Adrenal gland (tissue), 19 donors: ENCODE measurements at places on chromosomes 5 and 9. TPM values are rescaled to one million over a fixed set of nuclear protein-coding genes. Genes with fewer than 3 reads are reported as not detected.

GRCh38 chr9:18149471-18150011 lies 324.4 kb upstream of the ADAMTSL1 start:
- DNase-seq, result no peak

DNA sequence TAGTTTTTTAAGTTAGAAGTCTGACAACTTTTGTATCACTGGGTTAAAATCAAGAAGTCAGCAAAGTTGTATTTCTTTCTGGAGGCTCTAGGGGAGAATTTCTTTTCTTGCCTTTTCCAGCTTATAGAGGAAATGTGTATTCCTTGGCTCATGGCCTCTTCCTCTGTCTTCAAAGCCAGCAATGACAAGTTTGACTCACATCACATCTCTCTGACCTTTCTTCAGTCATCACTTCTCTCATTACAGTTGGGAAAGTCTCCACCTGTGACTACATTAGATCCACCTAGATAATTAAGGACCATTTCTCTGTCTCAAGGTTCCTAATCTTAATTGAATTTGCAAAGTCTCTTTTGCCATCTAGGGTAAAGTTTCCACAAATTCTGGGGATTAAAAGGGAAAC lies 339.9 kb downstream of the TENT4A start:
- no peak for DNase-seq

GRCh38 chr9:108168236-108168850 lies 678.8 kb upstream of the KLF4 start:
- no peak for DNase-seq

DNA sequence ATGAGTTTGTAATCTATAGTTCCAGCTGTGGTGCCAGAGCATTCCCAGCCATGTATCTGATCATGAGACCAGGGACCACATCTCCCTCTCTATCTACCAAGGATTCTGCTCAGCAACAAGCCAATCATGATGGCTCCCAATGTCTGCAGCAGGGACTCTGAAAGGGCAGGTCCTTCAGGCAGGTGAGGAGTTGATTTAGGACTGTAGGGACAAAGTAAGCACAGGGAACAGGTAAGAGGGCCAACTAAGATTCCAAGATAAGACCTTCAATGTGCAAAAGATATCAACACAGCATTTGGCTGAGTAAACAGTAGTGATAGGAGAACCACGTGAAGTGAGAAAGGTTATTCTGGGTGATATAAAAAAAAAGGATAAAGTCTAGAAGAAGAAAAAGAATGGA lies 8.5 kb downstream of the XPA start:
- DNase-seq, result no peak

Gene PALM2AKAP2
- 22.1 TPM for total RNA-seq

DNA sequence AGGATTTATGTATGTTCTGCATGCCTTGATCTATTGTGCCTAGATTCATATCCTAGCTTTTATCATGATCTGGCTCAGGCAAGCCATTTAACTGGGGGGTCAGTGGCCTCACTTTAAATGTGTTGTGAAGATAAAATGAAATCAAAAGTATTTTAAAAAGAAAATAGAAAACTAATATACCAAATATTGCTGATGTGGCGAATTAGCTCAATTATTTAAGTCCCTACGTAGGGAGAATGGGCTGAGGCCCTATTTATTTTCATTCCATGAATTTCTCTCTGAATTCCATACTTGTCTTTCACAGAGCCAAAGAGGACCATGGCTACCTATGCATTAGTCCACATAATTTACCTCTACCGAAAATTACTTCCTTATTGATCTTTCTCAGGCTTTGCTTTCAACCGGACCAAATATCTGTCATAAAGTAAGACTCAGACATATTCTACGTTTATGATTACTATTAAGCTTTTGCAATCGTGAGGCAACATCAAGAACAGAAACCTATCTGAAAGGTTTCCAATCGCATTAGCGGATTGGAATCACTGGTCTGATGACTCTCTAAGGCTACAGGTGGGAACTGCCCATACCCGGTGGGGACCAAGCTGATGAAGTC lies 1.7 kb downstream of the MBLAC2 start:
- no peak for DNase-seq

GRCh38 chr5:2166306-2166978 lies 283.7 kb upstream of the IRX4 start:
- DNase-seq, result no peak

Gene JAKMIP2
- 8.6 TPM for total RNA-seq

- DNase-seq, result no peak
These were observed 39.3 kb downstream of the CAPSL start for GRCh38 chr5:35898952-35899660.

DNA sequence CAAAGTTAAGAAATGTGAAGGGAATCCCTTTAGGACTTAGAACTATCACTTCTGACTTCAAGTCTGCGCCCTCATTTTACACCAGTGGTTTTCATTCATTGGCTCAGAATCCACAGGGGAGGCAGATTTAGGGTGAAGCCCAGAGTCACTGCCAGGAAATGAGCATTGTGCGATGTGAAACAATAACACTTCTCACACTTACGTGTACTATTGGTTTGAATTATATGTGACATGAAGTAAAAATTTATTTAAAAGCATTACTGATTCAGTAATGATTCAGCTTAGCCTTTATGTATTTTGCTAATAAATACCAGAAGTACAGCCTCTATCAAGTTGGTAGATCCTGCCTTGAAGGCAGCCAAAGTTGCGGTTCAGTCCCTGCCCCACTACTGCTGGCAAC lies 98.6 kb downstream of the PAM start:
- no peak for DNase-seq

Gene CDO1
- total RNA-seq, result 87.3 TPM

DNA sequence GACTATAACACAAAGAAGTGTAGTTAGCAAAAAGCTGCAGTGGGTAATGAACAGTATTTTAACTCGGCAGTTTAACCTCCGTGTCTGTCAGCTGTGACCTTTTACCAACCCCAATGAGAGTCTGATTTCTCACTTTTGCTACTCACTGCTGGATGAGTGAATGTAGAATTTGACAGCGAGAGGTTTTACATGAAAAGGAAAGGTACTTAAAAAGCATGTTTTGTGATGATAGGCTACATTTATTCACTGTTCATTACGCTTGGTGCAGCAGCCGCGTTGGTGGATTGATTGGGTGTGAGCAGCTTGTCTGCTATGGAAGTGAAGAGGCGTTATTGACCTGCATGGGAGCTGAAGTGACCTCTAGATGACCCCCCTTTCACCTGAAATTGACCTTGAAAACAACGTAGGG lies 867.7 kb downstream of the NR2F1-AS1 start:
- DNase-seq, result no peak

Gene GRXCR2
- total RNA-seq, result not detected

Gene DDX4
- total RNA-seq, result not detected

GRCh38 chr9:131391020-131391419 lies 2.9 kb upstream of the PRRC2B start:
- DNase-seq, result no peak

DNA sequence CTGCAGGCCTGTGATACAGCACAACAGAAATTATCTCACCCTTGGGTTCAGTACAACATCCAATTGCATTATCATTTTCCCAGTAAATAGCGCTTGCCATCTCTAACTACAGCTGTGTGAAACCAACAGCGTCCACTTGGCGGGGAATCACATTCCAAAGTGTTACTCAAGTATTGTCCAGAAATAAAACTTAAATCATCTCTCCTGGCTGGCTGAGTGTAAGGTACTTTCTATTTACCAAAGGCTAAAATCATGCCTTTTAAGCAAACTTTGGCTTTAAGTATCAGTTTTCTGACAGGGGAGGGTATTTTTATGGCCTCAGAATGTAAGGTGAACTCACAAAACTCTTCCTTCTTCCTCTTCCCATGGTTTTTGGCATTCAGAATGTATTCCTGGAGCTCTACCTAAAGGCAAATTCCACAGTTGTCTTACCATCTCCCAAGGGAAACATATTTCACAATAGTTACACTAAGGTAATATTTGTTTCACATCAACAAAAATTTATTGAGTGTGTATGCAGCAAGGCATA lies 205.6 kb upstream of the MPDZ start:
- DNase-seq, result no peak

Gene IL7R
- 11.8 TPM for total RNA-seq

GRCh38 chr5:132677191-132677590 lies 3.4 kb downstream of the IL4 start:
- DNase-seq, result peak; percentile 89

Gene TTC16
- 0.38 TPM for total RNA-seq

Gene TLX3
- total RNA-seq, result not detected

Gene CAPSL
- not detected for total RNA-seq

- no peak for DNase-seq
These were observed 57.9 kb downstream of the MCCC2 start for GRCh38 chr5:71645030-71645429.

GRCh38 chr9:135075234-135076142 lies 12.0 kb upstream of the OLFM1 start:
- peak; percentile 76 for DNase-seq

GRCh38 chr9:110785166-110785565 lies 116.6 kb downstream of the MUSK start:
- no peak for DNase-seq

GRCh38 chr5:57653636-57654290 lies 171.2 kb upstream of the ACTBL2 start:
- no peak for DNase-seq

DNA sequence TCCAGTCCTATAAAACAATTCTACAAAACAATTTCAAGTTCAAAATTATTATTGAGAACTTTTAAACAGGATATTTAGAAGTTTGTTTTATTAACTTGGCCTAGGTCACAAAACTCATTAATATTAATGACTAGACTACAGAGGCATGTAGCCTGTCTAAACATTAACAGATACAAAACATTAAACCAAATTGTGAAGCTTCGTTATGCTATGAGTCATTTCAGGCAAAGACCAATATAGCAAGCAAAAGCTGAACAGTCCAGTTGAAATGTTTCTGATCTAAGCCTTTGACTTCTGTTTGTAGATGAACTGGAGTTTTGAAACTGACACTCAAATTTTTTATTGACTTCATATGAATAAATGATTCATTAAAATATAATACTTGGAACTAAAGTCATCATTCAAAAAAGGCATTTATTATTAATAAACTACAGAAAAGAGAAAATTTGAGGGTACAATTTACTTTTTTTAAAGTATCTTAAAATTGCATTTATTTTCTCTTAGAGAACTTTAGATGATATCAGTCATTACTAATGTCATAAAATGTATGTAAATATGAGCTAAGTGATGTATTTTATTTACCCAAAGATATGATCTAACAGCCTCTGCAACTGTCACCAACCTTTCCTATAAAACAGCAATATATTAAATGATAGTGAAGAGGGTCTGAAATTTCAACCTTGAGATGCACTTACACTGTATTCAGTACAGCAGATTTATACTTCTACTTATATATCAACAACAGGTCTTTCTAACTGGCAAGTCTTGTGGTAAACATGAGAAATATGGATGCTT lies 188.8 kb downstream of the COMMD10 start:
- no peak for DNase-seq

Gene SLC6A3
- not detected for total RNA-seq

- no peak for DNase-seq
These were observed 426 bp downstream of the FAM114A2 start for GRCh38 chr5:154038261-154038706.

GRCh38 chr9:121976751-121977150 lies 116.4 kb downstream of the TTLL11 start:
- DNase-seq, result no peak

Gene ADAMTS2
- total RNA-seq, result 36.5 TPM

DNA sequence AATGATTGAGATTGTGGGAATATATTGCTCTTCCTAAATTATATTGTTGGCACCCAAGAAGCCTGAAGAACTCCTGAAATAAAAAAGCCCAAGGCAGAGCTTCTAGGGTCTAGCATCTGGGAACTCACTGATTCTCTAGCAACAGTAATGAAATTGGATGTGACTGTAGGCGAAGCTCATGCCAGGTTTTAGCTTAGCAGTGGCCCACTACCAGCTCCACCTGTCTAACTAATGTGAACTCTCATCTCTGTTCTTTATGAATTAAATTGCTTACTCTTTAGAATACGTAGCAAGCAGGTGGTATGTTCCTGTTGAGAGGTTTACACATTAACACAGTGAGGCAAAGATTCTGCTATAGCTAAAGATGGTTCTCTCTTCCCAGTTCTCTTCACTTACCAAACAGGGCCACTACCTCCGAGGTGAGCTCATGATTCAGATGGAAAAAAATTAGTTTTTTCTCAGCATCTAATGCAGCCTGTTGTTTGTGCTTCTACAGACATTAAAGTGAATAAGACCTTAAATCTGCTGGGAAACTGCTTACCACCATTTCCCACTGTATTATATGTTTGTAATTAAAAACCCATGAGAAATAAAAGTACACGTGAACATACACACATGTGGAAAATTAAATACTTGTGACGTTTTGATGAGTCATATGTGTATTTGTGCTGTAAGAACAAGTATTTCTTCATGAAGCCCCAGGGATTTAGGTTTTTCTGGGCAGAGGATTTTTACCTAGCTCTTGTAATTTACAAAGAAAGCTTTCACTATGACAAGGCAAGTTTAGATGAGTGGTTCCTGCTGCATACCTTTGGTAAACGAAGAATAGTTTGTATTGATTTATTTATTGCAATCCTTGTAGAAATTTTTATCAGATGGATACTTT lies 360.1 kb downstream of the KDM4C start:
- DNase-seq, result no peak

Gene PCDHB13
- total RNA-seq, result 7.2 TPM

DNA sequence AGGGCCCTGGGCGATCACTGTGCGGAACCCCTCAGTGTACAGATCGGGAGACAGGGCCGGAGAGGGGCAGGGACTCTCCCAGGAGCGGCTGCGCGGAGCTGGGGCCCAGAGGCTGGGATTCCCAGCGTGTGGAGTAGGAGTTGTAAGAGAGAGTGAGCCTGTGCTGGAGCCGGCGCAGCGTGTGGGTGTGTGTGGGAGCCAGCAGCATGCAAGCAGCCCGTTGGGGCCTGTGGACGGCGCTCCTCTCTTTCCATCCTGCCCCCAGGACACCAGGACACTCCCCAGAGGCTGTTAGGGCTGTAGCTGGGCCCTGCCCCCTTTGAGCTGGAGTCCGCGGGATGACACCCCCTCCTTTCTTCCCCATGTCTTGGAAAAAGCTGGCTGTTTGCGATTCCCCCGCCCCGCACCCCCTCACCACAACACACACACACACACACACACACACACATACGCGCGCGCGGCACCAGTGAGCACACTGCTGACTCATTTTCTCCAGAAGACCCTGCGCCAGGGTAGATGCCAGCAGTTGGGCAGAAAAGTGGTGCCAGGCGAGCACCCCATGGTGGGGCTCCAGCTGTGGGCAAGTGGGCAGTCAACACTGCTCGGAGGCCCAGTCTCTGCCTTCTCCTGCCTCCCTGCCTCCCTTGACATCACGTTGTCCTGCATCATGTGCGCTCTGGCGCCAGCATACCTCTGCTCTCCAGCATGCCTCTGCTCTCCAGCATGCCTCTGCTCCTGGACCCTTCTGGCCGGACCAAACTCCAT lies 1.5 kb downstream of the COL27A1 start:
- peak; percentile 38 for DNase-seq

- no peak for DNase-seq
These were observed 123.1 kb downstream of the DROSHA start for GRCh38 chr5:31408814-31409213.

Gene URM1
- 42.9 TPM for total RNA-seq

Gene SELENOP
- 1,654 TPM for total RNA-seq

DNA sequence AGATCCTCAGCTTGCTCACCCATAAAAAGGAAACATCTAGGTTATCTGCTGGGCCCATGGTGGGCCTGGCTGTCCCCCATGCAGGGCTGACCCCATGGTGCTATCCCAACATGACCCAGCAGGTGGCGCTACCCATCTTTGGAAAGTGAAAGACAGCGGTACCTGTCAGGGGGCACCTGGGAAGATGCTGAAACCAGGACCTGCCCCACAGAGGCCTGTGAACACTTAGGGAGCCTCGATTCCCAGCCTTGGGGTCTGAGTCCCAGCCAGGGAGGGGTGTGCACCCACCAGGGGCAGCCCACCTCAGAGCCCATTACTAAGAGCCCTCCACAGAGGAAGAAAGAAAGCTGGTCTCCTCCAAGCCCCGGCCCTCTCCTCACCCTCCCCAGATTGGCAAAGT lies 46.6 kb upstream of the IPPK start:
- DNase-seq, result peak; percentile 53

Gene NDUFS6
- 37.7 TPM for total RNA-seq
